ENCODE measurements at places on chromosomes 2 and 18.

DNA sequence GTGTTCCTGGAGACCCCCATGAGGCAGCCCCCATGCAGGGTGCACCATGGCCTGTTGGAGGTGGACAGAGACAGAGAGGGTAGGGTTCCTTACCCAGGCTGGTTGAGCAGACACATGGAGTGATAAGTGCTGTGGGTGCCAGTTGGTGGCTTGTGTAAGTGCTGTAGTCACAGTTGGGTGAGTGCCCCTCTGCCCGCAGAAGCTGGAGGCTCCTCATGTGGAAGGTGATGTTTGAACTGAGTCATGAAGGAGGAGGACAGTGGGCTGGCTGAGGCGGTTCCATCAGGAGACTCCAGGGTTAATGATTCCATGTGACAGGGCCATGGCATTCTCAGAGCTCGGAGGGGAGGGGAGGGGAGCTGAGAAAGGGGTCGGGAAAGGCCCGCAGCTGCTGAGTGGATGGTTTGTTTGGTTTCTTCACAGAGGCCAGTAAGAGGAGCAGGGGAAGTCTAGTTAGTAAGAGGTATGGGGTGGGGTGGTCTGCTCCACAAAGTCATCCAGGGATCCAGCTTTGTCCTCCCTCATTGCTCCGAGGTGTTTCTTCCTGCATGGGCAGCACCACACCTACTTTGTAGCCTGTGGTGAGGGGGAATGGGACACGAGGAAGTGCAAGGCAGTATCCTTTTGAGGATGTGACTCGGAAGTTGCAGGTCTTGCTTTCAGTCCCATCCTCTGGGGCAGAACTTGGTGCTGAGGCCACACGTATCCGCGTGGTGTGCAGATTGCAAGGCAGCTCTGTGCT is 13.6 kb downstream of the IMPA2 start:
- no peak for DNase-seq

DNA sequence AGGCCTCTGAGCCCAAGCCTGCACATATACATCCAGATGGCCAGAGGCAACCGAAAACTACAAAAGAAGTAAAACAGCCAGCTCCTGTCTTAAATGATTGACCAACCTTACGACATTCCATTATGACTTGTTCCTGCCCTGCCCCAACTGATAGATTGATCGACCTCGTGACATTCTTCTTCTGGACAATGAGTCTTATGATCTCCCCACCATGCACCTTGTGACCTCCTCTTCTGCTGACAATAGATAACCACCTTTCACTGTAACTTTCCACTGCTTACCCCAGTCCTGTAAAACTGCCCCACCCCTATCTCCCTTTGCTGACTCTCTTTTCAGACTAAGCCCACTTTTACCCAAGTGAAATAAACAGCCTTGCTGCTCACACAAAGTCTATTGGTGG is 670.0 kb upstream of the PKDCC start:
- no peak for DNase-seq

DNA sequence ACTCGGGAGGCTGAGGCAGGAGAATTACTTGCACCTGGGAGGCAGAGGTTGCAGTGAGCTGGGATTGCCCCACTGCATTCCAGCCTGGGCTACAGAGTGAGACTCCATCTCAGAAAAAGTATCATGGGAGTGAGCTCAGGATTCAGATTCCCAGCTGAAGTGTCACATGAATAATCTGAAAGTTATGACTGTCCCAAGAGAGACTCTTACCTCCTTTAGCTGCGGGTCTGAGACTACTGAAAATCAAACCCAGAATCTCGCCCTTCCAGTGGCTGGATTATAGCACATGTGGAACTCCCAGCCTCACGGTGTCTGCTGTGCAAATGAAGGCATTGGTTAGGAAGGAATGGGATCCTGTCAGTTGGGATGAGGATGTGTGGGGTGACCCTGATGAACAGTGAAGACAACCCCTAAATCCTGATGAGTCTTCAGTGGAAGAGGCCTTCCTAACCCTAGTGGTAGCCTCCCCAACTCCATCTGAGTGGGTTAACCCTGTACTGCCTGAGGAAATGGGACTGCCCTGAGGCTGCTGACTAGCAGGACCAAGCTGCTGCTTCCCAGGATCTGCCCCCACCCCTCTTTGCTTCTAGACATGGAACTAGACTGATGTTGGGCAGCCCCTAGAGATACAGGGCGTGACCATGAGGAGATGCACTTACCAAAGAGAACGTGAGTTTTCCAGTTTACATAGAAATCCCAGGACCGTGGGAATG is 16.5 kb downstream of the BOK start:
- no peak for DNase-seq

GRCh38 chr18:8816816-8817215 is 111.5 kb downstream of the MTCL1 start:
- DNase-seq, result no peak
